ENCODE measurements at places on chromosomes 16 and 17.
A peak's percentile ranks its signal among the peaks of the same experiment; 100 is the strongest.

GRCh38 chr17:62656446-62656845 is 29.0 kb downstream of the MRC2 start:
- no peak for DNase-seq

DNA sequence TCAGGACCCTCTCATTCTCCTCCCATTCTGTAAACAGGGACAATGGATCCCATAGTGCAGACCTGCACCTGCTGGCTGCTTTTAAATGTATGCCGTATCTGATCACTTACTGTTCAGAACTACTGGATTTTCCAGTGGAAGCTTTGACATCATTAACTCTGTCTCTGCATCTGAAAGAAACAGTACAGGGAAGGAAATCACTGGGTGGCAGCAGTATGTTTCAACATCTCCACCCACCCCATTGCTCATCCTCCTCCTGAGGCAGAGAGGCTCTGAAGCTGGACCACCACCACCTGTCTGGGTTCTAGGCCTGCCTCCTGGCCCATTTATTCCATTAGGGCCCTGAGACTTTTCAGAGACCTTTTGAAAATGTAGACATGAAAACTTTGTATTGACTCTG is 2.6 kb downstream of the CCL15 start:
- no peak for DNase-seq

DNA sequence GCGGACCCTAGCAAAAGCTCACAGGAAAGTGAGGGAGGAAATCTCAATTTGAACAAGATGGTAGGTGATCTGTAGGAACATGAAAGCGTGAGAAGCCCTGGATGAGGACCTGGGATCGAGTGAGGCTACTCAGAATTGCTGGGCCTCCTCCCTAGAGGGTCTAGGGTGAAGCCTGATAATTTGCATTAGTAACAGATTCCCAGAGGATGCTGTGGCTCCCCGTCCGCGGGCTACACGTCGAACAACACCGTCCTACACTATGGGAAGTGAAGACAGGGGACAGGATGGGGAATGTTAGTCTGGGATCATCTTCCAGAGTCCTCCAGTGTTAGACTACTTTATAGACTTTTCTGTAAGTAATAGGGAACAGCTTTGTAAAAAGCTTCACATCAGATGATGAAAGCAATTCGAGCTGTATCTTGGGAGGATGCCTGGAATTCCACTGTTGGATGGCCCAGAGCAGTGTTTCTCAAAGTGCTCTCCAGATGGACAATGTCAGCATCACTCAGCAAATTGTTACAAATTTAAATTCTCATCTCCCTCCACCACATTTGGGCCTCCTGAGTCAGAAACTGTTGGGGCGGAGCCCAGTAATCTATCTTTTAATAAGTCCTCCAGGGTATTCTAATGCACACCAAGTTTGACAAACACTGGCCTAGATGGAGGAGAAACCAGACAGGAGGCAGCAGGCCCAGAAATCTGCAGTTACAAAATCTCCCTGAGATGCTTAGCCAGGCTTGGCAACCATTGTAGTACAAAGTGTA is 6.5 kb downstream of the FNDC8 start:
- no peak for DNase-seq

DNA sequence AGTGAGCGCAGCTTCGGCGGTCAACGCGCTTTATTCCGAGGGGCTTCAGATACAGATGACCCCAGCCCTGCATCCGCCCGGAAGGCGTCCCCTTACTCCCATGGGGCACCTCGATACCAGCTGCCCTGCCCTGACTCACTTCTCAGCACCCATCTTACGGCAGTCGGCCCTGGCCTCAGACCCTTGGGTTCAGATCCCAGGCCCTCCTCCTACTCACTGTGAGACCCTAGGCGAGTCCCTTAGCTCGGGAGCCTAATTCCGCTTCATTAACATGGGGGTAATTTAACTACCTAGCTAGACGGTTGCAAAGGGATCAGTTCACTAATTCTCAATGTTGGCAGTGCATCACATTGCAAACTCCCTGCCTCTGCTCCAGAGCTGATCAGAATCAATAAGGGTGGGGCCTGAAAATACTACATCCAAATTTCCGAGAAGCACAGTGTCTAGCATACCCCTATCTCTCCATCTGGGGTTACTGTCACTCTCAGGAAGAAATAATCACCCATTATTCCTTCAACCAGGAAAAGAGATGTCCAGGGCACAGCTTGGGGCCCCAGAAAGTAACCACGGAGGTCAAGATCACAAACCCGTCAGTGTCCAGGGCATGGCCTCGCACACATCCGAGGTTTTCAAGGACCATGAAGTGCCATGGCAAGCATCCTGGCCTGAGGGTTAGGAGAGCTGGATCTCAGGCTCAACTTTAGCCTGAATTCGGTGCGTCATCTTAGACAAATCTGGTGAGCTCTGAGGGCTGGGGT is 415 bp upstream of the FLOT2 start:
- DNase-seq, result peak; percentile 27

DNA sequence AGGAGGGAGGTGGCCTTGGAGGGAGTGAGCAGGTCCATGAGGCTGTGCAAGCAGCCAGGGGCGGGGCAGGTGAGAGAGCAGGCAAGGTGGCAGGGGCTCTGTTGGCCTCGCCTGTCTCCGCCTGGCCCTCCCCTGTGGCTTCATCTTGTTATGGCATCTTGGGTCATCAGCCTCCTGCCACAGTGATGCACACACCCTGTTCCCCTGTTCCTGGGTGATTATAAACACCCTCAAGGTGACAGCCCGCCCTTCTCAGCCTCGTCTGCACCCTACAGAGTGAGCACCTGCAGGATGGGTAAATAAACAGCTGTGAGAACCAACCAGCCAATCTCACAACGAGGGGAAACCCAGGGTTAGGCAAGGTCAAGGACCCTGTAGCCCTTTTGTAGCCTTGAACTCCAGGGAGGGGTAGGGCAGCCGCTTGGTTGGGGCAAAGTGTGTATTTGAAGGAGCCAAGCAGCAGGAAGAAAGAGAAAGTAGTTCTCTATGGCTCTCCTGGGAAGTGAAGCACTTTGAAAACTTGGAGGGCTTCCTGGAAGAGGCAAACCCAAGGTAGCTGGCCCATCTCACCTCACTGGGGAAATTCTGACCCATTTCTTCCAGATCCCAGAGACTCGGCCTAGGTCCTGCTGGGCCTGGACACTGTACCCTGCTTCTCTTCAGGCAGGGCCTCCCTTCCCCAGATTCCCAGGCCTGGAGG is 60.6 kb downstream of the NT5M start:
- no peak for DNase-seq

GRCh38 chr17:61335845-61336655 is 63.6 kb upstream of the TBX2 start:
- no peak for DNase-seq

- DNase-seq, result no peak
These were observed 61.3 kb downstream of the NKD1 start for GRCh38 chr16:50609471-50609870.

DNA sequence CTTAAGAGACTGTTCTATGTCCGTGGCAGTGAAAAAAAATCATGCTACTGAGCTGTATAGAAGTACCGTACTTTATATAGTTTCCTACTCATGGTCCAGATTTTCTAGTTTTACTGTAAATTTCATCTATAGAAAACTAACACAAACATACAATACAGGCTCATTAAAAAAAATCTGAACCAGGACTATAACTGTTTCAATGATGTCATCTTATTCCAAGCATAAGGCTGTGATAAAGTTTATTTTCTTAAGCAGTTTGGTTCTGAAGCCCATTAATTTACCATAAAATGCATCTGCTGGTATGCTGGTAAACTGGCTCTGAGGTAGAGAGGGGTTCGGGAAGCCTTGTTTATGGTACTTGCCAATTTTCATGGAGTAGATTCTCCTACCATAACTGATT is 16.7 kb upstream of the NETO2 start:
- DNase-seq, result no peak

- no peak for DNase-seq
These were observed 3.1 kb downstream of the SPNS3 start for GRCh38 chr17:4436846-4437245.

DNA sequence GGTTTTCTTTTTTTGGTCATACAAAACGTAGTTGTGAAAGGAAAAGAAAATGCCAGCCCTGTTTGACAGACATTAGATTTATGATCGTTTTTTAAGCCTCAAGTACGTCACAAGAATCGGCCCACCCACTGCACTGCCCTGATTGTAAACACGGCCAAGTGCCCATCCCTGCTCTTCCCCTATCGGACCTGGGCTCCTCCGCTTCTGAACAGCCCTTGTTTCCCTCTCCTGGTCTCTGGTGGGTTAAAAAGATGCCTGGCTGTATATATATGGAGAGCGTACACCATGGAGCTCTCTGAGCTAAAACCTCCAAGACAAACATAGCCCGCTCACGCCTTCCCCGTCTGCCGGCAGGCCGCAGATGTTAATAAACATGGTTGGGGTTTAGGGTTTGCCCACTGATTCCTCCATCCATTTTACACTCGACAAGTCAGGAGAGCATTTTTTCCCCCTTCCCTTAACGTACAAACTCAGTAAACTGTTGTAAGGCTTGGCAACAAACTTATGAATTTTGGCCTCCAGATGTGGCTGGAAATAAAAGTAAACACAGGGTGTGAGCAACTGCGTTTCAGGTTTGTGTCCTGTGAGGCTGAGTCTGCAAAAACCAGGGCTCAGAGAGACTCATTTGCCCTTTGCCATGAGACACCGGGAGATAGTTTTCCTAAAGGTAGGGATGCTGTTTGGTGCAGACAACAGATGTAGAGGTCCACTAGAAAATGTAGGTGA is 325.9 kb downstream of the SOX9 start:
- DNase-seq, result no peak

GRCh38 chr17:81713556-81714411 is 1.7 kb downstream of the SLC25A10 start:
- DNase-seq, result no peak

GRCh38 chr16:28522792-28523191 is 16.0 kb downstream of the NUPR1 start:
- DNase-seq, result no peak

DNA sequence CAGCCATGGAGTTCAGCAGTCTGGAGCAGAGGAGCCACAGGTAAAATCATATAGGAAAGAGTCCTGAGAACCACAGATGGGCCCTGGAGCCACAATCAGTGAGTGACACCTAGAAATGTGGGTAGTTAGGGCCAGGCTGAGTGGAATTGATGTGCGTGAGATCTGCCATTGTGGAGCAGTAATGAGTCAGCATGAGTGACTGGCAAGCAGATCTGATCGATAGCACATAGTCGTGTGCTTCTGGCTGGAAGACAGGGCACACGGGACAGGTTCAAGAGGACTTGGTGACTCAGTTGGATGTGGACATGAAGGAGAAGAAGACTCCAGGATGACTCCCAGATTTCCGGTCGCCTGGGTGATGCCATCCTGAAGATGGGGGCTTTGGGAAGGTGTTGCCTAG is 12.3 kb downstream of the ADORA2B start:
- DNase-seq, result no peak

DNA sequence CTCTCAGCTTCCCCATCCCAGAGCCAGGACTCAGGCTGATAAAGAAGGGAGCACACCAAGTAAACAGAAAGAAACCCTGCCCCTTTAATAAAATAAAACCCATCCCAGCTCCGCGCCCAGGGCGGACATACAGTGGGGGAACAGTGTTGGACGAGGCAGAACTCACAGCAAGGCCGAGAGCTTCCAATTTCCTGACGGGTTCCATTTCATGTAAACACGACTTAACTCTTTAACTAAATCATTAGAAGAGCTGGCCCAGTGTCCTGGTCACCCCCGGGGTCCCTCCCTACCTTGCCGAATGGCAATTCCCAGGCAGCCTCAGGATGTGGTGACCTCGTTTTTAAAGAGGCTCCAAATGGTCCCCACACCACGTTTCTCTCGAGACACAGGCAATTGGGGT is 340.7 kb downstream of the FOXL1 start:
- no peak for DNase-seq

- no peak for DNase-seq
These were observed 48.9 kb downstream of the FBXL20 start for GRCh38 chr17:39352511-39352910.

GRCh38 chr16:55737966-55738365 is 82.2 kb downstream of the SLC6A2 start:
- no peak for DNase-seq

GRCh38 chr17:33335491-33336173 is 42.5 kb upstream of the ASIC2 start:
- peak; percentile 20 for DNase-seq

DNA sequence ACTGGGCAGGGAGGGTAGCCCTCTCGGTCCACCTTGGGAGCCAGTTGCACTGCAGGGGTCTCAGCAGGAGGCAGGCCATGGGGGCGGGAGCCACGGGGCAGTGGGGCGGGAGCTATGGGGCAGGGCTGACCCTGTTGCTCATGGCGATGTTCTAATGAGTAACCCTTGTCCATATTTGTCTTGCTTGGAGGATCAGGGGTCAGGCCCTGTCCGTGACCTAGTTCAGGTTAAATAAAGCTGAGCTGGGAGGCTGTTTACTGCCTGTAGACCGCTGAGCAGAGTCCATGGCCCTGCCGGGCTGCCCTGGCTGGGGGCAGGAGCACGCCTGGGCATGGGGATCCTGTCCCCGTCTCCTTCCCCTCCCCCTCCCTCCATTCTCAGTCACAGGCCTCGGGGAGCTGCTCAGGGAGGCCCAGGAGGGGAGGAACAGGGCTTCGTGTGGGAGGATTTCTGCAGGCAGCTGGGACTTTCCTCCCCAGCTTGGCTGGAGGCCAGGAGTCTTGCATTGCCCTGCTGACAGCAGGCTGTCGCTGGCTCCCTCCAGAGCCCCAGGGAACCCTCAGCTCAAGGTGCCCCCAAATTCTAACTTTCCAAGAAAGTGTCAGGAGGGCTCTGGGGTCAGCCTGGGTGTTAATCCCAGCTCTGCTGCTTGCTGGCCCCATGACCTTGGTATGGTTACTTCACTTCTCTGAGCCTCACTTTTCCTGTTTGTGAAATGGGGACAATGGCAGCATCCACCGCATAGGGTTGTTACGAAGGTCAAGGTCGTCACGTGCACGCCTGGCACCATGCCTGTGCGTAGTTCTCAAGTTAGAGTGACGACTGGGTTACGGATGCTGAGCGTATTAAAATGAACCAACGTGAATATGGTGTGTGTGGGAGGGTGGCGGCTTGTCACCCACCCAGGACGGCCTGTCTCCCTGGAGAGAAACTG is 6.1 kb upstream of the SERPINF2 start:
- DNase-seq, result no peak

- no peak for DNase-seq
These were observed 106.4 kb downstream of the YPEL2 start for GRCh38 chr17:59437791-59438281.
